ENCODE measurements at places on chromosomes 5 and 9.

DNA sequence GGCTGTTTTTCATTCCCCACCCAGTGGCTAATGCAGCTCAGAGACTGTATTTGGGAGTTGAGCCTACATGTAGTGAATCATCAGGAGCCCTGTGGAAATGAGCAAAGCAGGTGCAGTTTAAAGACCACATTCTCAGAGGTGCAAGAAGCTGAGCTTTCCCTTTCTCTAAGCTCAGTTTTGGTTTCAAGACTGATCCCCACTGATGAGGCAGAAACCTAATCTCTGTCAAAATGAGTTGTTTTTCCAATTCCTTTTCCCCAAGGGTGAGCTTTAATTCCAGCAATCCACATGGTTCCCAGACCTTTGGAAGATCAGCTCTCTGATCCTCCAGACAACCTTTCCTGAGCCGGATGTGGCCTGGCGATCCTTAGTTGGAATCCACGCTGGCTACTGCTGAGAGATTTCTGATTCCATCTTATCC lies 420.5 kb downstream of the EBF1 start:
- no peak for DNase-seq

DNA sequence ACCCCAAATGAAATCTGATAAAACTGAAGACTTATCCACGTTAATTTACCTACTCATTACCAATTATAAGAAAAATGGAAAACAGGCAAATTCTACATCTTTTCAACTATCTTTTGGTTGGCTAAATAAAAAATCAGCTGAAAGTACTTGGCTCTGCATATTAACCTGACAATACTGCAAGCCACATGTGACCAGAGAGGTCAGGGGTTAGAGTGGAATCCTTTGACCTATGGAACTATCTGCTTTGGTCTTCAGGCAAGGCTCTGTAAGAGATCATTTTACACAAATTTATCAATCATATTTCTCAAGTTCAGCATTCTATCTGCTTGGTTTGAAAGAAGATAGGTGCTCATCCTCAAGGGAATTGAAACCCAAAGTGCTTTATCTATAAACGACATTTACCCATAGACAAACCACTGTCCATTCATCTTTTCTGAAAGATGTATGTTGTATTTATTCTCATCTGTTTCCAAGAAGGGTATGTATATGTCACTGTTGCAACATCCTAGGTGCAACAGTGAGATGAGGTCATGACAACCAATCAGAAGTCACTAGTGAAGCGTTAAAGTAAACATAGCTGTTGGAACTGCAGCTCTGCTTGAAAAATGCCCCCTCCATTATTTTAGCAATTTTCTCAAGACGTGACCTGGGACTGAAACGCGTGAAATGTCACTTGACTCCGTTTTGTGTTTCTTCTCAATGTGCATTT lies 144.9 kb upstream of the POU5F2 start:
- DNase-seq, result no peak

DNA sequence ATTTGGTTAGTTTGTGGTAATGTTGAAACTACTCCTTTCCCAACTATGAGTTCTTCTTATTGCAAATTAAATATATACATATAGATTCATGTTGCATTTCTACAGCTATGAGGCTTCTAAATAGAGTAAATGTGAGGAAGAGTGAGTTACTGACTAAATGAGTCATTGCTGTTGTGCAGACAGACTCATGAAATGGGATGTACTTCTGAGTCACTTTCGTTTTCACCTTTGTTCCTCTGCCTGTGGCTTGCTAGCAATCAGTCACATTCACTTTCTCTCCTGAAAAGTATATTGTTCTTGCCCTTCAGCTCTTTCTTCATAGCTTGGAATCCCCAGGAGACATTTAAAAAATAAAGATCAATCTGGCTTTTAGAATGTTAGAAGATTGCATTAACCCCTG lies 295.5 kb upstream of the SMC2 start:
- peak; percentile 88 for DNase-seq

- DNase-seq, result no peak
These were observed 96.8 kb downstream of the OR2K2 start for GRCh38 chr9:111232997-111233790.

GRCh38 chr5:39216631-39217030 lies 2.7 kb downstream of the FYB1 start:
- no peak for DNase-seq

- DNase-seq, result peak; percentile 31
These were observed 466.1 kb downstream of the PTPRD start for GRCh38 chr9:10146517-10147331.

DNA sequence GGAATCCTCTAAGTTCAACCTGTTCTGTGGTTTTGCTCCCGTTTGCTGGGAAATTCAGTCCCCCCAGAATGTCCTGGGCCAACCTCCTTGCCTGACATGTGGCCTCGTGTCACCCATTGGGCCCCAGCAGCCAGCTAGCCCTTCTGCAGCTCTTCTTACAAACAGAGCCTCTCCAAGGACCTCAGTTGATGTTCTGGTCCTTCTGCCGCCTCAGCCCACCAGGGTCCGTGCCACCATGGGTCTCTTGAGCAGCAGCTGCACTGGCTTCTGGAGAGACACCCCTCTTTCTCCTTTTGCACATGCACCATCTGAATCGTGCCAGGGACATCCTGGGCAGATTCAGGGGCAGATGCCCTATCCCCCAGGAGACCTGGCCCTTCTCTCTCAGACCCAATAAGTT lies 85.0 kb downstream of the LMX1B start:
- no peak for DNase-seq

DNA sequence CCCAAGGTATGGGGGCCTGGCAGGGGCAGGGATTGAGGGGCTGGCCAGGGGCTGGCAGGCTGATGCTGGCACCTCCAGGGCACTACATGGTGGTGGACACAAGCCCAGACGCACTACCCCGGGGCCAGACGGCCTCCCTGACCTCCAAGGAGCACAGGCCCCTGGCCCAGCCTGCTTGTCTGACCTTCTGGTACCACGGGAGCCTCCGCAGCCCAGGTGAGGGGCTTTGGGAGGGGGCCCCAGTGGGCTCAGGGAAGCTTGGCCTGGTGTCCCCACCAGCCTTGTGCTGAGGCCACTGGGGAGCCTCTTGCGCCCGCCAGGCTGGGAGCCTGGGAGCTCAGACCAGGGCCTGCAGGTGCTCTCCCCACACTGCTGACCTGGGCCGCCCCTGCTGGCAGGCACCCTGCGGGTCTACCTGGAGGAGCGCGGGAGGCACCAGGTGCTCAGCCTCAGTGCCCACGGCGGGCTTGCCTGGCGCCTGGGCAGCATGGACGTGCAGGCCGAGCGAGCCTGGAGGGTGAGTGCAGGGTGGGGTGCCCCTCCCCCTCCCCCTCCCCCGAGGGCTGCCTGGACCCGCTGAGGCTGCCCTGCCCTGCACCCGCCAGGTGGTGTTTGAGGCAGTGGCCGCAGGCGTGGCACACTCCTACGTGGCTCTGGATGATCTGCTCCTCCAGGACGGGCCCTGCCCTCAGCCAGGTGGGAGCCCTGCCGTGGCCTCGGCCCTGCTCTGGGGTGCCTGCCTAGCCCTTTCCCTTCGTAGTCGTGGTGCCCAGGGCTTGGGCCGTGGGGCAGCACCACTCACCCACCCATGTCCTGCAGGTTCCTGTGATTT lies 5.7 kb downstream of the MAMDC4 start:
- DNase-seq, result no peak

GRCh38 chr5:150895431-150896428 lies 9.1 kb downstream of the ZNF300 start:
- no peak for DNase-seq

GRCh38 chr9:19913151-19913550 lies 124.3 kb upstream of the SLC24A2 start:
- DNase-seq, result peak; percentile 53

DNA sequence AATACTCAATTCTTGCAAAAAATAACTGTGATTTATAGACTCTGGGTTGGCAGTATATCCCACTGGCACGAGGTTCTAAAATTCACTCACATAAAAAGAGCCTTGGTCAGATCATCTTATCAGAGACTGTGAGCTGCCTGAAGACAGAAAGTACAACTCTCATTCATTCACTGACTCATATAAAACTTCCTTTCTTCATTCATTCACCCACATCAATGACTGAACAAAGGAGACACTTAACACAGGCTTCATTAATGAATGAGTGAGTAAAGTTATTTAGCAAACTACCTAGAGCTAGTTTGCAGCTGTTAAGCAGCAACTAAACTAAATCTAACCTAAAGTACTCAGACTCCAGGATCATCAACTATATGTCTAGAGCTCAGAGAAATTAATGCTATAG lies 214.7 kb downstream of the DENND1A start:
- DNase-seq, result no peak

- DNase-seq, result no peak
These were observed 11.9 kb upstream of the ZNF622 start for GRCh38 chr5:16477541-16477940.

DNA sequence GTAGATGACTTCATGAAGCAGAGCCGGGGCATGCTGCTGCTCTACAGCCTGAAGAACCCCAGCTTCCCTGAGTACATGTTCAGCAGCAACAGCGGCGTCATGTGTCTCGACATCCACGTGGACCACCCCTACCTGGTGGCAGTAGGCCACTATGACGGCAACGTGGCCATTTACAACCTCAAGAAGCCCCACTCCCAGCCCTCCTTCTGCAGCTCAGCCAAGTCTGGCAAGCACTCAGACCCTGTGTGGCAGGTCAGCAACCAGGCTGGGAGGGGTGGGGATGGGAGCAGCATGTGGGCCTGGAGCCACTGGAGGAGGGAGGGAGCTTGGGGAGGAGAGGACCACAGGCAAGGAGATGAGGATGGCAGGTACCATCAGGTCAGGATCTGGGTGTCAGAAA lies 16.2 kb downstream of the ENHO start:
- DNase-seq, result no peak

DNA sequence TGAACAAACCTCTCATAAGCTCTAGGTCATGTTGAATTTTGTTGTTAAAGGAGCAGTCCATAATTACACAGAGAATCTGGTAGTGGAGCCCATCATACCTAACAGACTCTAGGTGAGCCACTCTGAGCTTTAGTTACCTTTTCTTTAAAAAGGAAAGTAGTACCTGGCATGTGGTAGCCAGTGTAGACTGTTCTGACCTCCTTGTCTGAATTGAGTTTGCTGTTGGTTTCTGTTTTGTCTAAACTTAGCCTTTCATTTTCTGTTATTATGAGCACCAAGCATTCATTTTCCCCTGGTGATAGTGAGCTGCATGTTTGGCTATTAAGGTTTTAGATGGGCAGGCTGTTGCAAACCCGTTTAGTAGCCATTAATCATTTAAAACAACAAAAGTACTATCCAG lies 112.2 kb downstream of the MAST4 start:
- DNase-seq, result no peak

GRCh38 chr5:8633696-8634095 lies 764.7 kb downstream of the MTRR start:
- DNase-seq, result no peak
